Activated T-cell treated with anti-CD3 and anti-CD28 coated beads for 48 hours (primary cell): ENCODE measurements at places on chromosomes 6 and 20.

DNA sequence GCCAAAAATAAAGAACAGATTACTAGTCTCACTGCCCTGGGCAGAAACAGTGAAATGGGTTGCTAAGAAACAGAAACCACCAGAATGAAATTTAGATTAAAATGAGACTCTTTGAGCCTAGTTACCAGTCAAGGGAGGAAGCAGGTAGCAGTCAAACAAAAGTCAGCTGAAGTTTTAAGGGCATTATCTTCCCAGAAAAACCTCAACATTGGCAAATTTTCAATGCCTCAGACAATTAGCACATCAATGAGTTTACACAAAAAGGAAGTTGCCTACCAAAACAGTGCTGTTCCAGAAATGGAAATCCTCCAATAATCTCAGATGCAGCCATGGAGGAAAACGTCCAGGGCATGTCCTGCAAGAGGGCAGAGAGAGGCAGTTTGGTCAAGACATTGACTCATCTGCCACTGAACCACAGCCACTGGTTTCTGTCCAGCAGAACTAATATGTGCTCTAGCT is 399.7 kb upstream of the ADGRB3 start:
- DNase-seq: no peak

- no peak for DNase-seq
Observed at GRCh38 chr20:16224836-16225235, 348.4 kb downstream of the KIF16B start.

DNA sequence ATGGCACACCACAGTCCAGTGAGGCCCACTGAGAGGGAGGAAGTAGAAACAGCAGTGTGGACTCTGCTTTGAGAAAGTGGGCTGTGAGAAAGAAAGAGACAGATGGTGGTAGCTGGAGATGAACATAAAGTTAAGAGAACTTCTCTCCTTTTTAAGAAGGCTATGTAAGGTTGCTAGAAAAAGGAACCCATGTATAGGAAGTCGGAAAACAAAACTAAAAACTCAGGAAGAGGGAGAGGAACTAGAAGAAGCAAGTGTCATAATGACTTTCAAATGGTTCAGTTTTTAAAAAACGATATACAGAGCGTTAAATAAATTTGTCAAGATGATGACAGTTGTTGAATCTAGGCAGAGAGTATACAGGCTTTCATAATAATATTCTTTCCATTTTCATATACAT is 25.4 kb upstream of the GMNN start:
- DNase-seq: no peak

GRCh38 chr6:33199687-33200218 is 712 bp downstream of the RXRB start:
- no peak for DNase-seq

DNA sequence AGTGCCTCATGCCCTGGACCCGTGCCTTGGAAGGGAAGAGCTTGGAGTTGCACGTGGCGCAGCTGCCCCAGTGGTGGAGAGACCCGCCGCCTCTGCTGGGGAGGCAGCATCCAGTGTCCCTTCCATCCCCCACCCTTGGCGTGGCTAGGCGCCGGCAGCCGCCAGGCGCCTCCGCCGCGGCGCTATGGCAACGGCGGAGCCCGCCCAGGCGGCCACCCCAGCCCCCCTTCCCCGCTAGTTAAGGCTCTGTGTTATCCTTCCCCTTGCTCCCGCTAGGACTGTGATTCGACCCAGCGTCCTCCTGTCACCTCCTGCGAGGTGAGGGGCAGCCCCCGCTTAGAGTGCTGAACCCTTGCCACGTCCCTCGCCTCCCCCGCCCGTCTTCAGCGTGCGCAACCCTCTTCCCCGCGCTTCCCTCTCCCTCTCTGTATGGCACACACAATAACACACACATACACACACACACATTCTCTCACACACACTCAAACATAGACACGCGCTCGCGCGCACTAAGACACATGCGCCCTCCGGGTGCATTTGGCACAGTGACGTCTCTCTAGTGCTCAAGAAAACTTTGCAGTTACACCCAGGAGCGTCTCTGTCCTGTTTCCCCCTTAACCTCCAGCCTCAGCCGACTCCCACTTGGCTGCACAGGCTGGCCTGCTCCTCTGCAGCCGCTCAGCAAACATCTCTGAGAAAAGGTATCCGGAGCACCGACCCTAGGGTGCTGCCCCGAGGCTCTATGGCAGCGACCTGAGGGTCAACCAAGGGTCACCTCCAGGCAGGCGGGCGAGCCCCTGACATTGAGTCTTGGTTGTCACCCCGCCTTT is 8.5 kb downstream of the GRIK2 start:
- no peak for DNase-seq

DNA sequence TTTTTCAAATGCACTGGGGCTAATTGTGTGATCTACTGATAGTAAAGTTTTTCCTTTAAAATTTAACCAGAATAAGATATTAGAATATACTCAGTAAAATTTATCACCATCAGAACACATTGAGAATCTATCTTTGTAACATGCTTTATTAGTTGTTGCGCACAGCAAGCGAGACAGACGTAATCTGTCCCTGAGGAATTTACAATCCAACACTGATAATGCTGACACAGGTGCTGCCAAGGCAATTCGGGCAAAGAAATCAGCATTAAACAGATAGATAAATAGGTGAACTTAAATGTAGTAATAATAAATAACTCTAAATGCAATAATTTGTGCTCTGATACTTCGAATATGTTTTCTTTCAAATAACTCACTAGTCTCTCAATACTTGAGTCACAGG is 607.2 kb downstream of the HTR1B start:
- DNase-seq: no peak

DNA sequence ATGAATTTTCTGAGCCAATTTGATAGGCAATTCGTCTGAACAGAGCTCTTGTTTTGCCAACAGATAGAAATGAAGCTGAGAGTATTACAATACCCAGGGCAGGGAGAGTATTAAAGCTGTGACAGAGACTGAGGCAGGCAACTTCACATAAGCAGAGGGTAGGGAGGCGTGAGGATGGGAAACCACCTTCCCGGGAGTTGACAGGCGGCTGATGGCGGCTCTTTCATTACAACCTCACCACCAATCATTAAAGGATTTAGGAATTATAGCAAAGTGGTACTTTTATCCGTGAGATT is 73.3 kb downstream of the CD83 start:
- no peak for DNase-seq

DNA sequence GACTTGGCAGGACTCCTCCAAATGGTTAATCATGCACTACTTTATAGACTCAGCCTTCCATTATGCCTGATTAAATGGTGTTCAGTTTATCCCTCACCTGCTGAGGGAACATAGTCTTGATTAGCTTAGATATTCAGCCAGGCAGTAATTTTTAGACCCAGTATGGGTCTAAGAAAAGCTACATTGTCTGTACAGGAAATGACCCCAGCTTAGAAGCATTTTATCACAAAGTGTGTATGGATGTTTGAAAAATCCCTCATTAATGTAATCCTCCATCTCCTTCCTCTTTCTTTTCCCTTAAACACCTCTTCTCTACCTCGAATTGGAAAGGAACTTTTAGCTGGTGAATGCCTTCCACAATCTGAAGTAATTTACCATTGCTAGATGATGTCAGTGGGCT is 252.2 kb upstream of the BMP2 start:
- DNase-seq: no peak

- no peak for DNase-seq
Observed at GRCh38 chr6:71345476-71346333, 57.1 kb downstream of the OGFRL1 start.

DNA sequence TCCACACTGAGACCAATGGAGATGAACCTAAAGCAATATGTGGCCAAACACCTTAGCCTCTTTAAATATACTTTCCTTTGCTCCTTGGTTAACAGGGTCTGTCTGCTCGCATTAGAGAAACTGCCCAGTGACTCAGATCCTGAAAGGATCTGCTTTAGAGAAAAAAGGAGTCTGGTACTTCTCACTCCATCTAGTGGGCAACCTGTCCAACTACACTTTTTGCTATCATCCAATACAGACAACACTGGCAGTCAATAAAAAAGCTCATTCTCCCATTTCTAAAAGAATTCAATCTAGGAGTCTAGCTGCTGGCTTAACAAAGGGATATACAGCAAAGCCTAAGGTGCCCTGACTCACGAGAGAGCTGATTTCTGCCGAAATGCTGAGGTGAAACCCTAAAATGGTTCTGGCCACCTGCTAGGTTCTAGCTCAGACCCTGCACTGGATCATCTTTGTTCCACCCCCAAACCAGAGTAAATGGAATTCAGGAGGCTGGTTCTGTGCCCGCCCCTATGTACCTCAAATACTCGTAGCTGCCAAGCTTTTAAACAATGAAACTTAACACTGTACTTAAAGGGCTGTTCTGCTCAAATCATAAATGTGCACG is 11.5 kb downstream of the GNL1 start:
- no peak for DNase-seq

- no peak for DNase-seq
Observed at GRCh38 chr6:90375681-90376439, 79.2 kb upstream of the BACH2 start.

DNA sequence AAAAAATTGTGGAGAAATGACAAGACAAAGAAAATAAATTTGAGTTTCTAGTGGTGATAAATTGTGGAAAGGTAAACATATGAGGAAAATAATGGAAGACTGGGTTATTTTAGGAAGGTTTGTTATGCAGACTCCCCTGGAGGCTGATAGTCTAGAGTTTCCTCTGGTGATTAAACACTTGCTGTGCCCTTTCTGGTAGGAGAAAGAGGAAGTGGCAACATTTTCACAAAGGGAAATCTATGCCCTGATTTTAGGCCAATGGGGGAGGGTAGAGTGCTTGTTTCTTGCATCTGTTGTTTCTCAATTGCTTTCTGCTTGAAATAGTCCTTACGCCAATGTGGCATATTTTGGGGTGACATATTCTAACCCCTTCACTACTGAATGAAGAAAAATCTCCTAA is 129.1 kb upstream of the DOK5 start:
- DNase-seq: no peak

GRCh38 chr20:36917240-36917639 is 34.3 kb downstream of the SAMHD1 start:
- no peak for DNase-seq

GRCh38 chr6:169778646-169779045 is 27.2 kb downstream of the ERMARD start:
- DNase-seq: no peak

DNA sequence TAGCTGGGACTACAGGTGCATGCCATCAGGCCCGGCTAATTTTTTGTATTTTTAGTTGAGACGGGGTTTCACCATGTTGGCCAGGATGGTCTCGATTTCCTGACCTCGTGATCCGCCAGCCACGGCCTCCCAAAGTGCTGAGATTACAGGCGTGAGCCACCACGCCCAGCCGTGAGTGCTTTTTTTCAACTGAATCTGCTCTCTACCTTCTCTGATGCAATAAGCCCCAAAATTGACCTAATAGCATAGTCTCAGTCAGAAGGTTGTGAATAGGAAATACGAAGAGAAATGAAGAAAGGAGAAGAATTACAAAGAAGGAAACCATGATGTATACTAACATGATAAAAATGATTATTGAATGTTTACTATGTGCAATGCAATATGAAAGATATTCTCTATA is 33.2 kb downstream of the BEND6 start:
- no peak for DNase-seq

GRCh38 chr6:88163616-88164015 is 2.5 kb downstream of the CNR1 start:
- no peak for DNase-seq

- no peak for DNase-seq
Observed at GRCh38 chr20:56827763-56828162, 198.7 kb downstream of the TFAP2C start.

DNA sequence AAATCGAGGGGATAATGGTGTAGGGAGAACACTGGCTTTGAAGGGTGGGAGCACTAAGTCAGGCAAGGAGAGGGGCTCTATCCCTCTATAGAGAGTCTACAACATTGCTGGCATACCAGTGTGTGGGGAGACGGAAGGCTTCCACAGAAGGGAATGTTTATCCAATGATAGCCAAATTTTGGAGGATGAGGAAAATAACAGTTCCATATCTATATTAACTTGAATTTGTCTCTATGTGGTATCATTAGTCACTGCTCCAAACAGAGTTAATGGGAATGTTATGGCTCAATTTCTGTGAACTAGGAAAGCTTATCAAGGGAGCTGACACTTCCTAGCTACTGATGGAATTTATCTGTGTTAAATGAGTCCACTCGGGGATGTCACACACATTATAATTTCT is 208.9 kb upstream of the PHACTR1 start:
- DNase-seq: no peak

DNA sequence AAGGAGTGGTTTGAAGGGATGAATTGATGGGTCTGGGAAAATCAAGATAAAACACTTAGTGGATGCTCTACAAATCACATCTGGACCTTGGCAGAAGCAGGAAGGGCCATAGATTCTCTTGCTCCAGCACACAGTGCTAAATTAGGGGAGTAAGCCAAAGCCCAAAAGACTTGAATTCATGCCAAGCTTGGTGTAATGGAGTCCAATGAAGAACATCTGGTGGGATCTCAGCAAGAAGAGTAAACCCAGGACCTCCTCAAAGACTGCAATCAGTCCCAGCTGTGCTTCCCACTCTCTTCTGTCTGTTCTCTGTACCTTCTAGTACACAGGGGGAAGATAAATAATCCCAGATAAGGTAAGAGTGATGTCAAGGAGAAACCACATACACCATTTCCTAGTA is 683.4 kb downstream of the RNF144B start:
- DNase-seq: no peak

DNA sequence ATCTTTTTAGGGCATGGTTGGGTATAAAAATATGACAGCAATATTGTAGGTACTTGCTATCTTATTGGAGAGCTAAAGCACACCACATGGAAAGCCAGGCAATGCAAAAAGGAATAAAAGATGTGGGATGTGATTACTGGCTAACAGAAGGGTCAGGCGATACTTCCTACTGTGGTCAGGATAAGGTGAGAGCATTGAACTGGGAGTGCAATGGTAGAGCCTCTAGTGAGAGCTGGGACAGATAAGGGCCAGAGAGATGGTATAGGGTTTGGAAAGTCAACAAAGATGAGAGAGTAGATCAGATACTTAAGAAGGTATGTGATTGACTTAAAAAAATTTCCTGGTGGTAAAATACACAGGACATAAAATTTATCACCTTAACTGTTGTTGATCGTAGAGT is 160.7 kb upstream of the MAN1A1 start:
- DNase-seq: no peak

GRCh38 chr20:57556980-57557274 is 4.0 kb upstream of the PCK1 start:
- no peak for DNase-seq

GRCh38 chr6:45698046-45698445 is 317.6 kb downstream of the CLIC5 start:
- no peak for DNase-seq

- no peak for DNase-seq
Observed at GRCh38 chr6:53857318-53858094, 62.7 kb downstream of the LRRC1 start.

GRCh38 chr6:79604583-79605037 is 26.5 kb upstream of the SH3BGRL2 start:
- DNase-seq: no peak

DNA sequence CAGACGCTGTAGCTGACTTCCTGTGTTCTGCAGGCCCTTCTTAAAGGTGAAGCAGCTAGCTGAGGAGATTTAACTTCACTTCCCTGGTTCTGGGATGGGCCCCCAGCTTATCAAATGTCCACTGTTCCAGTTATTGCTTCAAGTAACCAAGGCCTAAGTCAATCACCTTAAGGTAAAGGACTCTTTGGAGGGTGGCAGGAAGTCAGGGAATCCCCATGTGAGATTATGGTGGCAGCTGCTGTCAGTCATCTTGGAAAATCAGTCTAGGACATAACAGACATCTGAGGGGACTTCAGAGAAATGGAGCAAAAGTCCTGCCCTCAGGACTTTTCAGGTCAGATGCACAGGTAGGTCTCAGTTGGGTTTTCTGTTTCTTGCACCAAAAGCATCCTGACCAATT is 3.8 kb downstream of the ELOVL5 start:
- no peak for DNase-seq
